ENCODE measurements at places on chromosomes 2 and 18. TPM values are rescaled to one million over a fixed set of nuclear protein-coding genes. Genes with fewer than 3 reads are reported as not detected.

DNA sequence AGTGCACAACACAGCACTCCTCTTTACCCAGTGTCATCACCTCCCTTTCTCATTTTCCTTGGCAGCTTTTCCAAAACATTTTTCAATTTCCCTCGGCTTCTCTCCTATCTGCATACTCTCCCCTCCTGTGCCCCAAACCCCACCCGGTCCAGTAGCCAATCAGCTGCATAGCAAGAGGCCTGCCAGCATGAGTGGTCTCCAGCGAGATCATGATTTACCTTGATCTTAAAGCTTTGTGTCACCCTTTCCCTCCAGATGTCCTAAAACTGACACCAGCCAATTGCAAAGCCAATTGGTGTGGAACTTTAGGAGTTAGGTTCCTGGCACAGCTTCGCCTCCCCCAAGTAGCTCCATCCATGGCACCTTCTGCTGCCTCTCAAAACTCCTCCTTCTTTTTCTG is 45.2 kb upstream of the SH3RF3 start:
- DNase-seq: no peak

ELOA2 gene
- not detected for total RNA-seq

GRCh38 chr18:6088432-6088831 is 193.1 kb upstream of the TMEM200C start:
- no peak for DNase-seq

C1GALT1C1L gene
- 2.0 TPM for total RNA-seq

DNA sequence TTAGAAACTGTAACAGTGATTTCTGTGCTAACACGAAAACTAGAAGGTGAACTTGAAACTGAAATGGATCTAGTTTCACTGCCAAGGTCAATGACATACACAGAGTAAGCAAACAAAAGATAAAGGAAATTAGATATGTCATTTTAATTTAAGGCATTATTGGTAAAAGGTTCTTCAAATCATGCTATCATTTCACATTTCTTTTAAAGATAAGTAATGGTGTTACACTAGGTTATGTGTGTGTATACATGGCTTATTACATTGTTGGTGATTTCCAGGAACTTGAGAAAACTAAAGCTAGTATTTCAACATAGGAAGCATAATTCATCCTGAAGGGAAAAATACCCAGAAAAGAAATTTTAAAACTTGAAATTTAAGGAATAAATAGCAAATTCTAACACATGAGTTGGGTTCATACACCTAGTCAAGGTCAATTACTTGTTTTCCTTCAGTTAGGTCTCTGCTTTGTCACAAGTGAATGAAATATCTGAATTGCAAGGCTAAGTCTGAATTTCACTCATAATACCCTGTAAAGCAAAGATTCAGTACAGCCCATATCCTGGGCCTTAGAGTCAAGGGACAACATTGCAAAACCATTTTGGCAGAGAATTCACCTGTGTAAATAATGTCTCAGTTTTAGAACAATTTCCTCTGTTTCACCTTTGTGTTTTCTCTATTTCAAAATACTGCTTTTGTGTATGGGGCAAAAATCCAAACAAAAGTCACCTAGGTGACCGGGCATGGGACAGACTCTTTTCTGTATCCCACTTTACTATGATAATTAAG is 141.6 kb downstream of the SRBD1 start:
- no peak for DNase-seq

DNA sequence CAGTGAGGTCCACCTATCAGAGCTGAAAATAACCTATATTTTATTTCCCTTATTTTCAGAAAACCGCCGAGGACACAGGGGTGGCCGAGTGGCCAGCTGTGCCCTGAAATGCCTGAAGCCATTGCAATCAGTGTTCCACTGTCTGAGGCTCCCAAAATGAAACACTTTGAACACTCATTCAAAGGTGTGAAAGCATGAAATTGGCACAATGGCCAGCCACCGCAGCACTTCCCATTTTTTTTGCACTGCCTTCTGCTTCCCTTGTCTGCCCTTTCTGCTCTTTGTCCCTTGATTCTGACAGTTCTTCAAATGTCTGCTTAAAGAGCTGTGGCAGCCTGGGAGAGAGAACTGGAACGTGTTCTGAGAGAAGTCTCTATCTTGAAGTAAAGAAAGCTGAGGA is 1127.5 kb upstream of the CELF4 start:
- no peak for DNase-seq

DNA sequence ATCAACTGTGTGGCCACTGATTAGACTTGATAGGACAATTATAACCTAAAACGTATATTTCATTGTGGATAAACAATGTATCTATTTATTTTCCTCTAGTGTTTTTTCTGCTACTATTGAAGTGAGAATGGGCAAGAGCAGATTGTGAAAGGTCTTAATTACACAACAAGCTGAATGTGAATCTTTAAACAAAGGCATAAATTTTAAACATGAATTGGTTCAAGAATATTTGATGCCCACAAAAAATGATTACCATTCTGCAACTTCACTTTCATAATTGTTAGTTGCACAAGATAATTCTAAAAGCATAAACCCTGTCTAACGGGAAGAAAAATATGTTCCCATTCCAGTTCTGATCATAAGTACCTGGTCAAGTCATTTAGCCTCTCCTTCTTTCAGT is 285.6 kb downstream of the GULP1 start:
- DNase-seq: no peak

GRCh38 chr2:191721331-191721730 is 43.4 kb downstream of the NABP1 start:
- DNase-seq: no peak

IL36A gene
- not detected for total RNA-seq

NTSR2 gene
- total RNA-seq: not detected

- DNase-seq: no peak
These were observed 134.1 kb upstream of the SERPINE2 start for GRCh38 chr2:224173210-224173609.

NDC80 gene
- 0.44 TPM for total RNA-seq

DNA sequence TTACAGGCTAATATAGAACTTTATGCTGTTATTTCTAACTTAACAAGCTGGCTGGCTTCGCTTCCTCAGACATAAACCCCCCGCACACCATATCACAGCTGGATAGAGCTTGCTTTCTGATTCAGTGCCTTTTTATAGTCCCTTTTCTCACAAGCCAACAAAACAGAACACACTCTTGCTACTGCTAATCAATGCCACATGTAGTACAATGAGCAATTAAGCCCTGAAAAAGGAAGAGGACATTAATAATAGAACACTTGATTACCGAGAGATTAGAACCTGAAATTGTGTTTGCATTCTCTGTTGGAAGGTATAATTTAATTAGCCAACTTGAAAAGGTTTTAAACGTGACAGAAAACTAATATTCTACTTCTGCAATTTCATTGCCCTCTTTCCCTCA is 267.7 kb upstream of the CYRIA start:
- DNase-seq: no peak

ABCB11 gene
- total RNA-seq: 0.66 TPM

SNED1 gene
- total RNA-seq: 46.9 TPM

Data from breast epithelium (tissue), 4 donors.